ENCODE measurements at places on chromosomes 2 and 18. TPM values are rescaled to one million over a fixed set of nuclear protein-coding genes. Genes with fewer than 3 reads are reported as not detected.

R3HDM1 gene
- 37.3 TPM for total RNA-seq

DCDC2C gene
- total RNA-seq: not detected

- no peak for DNase-seq
Measured at GRCh38 chr2:146489386-146489785, 1355.4 kb upstream of the ACVR2A start.

COBLL1 gene
- total RNA-seq: not detected

CFAP210 gene
- not detected for total RNA-seq

GRCh38 chr18:10400534-10401307, 53.7 kb upstream of the APCDD1 start:
- no peak for DNase-seq

- DNase-seq: no peak
Measured at GRCh38 chr2:13542642-13543041, 825.9 kb downstream of the TRIB2 start.

- DNase-seq: no peak
Measured at GRCh38 chr2:28403370-28403956, 10.8 kb downstream of the FOSL2 start.

DNA sequence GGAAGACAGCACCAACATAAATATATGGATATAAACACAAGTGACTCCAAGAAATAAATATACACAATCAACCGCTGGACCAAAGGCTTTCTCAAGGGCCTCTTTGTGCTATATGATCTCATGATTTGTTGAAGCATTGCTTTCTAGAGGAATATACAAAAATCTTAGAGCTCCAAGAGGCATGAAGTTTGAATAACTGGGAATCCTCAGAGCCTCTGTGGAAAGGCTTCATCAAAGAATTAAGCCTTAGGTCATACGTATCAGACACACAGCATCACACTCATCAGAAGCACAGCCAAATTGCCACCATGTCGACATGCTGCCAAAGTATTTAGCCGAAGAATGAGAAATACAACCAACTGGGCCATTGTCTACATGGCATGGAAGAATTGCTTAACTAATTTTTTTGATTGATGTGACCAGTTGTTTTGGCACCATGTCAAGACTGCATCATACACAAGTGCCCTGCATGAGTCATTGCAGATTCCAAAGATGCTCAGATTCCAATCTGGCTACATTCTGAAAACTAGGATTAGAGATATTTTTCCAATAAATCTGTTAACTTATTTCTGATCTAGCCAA, 860.6 kb upstream of the ZEB2 start:
- no peak for DNase-seq

PAX8 gene
- 1.7 TPM for total RNA-seq

DNA sequence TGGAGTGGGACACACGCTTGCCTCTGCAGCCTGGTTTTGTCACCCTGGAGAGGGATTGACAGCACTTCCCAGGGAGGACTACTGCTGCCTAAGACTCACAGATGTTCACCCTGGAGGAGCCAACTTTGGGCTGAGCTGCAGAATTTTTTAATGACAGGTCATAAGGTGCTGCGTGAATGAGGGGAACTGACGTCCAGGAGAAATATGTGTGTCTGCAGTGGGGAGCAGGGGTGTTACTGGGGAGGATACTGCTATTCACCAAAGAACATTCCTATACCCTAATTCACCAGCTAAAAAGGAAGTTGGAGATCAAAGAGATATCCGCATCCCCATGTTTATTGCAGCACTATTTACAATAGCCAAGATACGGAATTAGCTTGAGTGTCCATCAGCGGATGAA, 144.4 kb downstream of the MGAT5 start:
- no peak for DNase-seq

ARHGAP25 gene
- total RNA-seq: 132 TPM

- no peak for DNase-seq
Measured at GRCh38 chr2:100004959-100005387, 137.4 kb downstream of the AFF3 start.

SCN3A gene
- not detected for total RNA-seq

AUP1 gene
- 119 TPM for total RNA-seq

TSHZ1 gene
- total RNA-seq: 18.2 TPM

SIX3 gene
- 0.08 TPM for total RNA-seq
